ENCODE measurements at places on chromosomes 6 and 20.

DNA sequence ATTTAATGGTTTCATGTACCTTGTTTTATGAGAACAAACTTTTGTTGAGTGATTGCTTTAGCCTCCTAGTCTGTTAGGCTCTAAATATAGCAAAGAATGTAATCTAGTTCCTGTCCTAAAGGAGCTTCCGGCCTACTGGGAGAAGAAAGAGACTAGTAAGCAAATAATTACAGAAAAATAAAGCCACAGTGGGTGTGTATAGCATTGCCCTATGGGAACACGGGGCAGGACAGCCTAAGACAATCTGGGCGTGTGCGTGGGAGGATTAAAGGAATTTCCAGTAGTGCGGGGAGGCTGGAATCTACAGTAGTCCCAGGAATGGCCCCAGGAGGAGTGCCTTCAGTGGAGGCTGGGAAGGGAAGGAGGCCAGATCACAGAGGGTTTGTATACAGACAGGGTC is 98.1 kb upstream of the AKAP12 start:
- DNase-seq = no peak

GRCh38 chr20:39961637-39962244 is 727.3 kb downstream of the MAFB start:
- DNase-seq = no peak

GRCh38 chr6:41522780-41523548 is 23.2 kb upstream of the FOXP4 start:
- no peak for DNase-seq

DNA sequence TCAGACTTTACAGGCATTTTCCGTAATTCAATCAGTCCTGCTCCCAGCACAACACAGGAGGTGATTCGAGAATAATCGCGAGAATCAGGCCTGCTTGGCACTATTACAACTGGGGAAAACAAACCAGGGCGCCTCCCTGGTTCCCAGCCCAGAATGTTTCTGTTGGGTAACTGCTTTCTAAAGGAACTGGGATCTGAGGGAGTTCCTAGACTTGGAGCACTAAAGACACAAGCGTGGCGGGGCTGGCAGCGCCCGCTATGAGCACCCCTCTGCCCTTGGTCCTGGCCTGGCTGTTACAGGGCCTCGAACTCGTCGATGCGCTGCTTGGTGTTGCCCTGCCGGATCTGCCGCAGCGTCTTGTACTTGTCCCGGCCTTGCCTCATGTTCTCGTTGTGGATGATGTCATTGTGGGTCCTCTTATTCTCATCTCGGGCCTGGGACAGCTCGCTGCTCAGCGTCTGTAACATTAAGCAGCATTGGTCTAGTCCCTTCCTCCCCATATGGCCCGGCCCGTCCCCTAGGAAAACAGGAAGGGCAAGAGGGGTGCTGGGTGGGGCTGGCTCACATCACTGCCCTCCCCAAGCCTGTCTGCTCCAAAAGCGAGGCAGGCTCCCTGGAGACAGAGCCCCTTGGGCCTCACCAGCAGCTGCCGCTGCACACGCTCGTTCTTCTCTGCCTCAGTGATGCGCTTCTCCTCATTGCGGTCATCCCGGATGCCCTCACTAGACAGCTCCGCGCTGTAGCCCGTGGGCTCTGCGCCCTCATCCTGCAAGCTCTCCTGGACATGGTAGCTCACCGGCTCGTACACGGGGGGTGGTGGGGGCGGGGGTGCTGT is 52.3 kb downstream of the EZR start:
- DNase-seq = no peak

DNA sequence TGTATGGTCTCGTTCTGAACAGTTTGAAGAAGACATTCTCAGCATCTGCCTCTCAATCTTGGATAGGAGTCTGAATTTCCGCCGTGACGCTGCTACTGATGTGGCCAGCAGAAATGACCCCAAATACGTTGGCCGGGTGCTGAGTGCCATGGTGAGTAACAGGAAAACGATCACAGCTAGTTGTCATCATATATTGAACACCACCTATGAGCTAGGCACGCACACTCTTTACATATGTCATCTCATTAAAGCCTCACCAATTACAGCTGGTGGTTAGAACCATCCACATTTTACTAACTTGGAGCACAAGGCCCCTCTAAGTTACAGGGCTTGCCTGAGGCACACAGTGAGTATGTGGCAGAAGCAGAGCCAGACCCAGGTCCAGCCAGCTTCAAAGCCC is 17.1 kb downstream of the TGM3 start:
- no peak for DNase-seq

GRCh38 chr20:52731093-52731492 is 241.1 kb upstream of the TSHZ2 start:
- no peak for DNase-seq

GRCh38 chr6:170262489-170263088 is 28.3 kb downstream of the DLL1 start:
- no peak for DNase-seq

GRCh38 chr6:1609041-1609647 is 571 bp upstream of the FOXC1 start:
- DNase-seq = no peak

- DNase-seq = peak; percentile 1
Observed at GRCh38 chr20:46994341-46994740, 99.7 kb downstream of the EYA2 start.

GRCh38 chr6:8060346-8060745 is 3.8 kb downstream of the BLOC1S5 start:
- DNase-seq = no peak

DNA sequence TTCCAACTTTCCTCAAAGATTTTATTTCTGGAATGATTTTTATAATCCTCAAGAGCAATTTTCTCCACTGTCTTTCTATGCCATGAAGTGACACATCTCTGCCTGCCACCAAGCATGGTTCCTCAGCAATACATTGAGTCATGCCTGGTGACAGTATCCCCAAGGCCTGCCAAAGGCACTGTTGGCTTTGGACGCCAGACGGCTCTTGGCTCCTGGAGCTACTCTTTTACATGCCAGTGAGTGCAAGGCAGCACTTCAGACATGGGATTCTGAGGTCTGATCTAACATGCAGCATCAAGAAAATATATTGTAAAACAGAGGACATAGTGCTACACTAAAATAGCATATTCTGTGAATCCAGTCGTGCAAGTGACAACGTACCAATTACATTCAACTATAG is 20.1 kb upstream of the PLEKHG1 start:
- DNase-seq = no peak

- DNase-seq = no peak
Observed at GRCh38 chr20:32971703-32972161, 32.5 kb downstream of the SUN5 start.

- DNase-seq = no peak
Observed at GRCh38 chr20:40279390-40279789, 409.6 kb downstream of the MAFB start.

DNA sequence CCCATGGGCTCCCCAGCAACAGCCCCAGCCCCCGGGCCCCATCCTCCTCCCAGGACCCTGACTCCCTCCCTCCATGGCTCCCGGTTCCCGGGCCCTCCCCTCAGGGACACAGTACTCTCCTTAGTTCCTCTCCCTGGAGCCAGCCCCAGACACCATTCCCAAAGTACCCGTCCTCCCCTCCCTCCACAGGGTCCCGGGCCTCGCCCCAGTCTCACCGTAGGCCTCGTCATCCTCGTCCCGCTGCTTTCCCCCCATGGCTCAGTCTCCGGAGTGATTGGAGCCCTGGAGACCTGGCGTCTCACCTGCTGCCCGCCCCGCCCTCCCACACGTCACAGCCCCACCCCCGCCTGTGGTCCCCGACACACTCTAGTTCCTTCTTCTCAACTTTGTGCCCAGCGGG is at the start of gene SLC44A4:
Gene SLC44A4, minus strand, starts transcription at position 272 of the 400 bp plus-strand sequence. Its CDS starts 17 bp downstream, at position 255.
- no peak for DNase-seq

DNA sequence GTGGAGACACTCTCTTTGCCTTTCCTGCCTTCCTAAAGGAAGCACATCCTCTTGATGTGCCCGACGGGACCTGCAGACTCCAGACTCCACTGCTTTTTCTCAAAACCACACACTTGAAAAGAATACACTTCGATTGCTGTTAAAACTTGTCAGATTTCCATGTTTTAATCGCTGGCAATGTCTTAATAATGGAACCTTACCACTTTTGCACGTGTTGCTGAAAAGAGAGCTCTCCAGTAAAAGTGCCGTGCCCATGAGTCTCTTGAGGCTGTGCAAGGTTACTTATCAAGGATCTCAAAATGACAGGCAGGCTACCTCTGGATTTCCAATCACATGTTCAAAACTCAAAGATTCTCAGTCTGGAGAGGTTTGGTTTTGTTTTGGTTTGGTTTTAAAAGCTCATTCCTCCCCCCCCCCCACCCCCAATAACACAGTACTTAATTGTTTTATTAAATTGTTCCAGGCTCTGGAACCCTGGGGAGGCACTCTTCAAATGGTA is 12.0 kb upstream of the TFAP2A start:
- DNase-seq = no peak

DNA sequence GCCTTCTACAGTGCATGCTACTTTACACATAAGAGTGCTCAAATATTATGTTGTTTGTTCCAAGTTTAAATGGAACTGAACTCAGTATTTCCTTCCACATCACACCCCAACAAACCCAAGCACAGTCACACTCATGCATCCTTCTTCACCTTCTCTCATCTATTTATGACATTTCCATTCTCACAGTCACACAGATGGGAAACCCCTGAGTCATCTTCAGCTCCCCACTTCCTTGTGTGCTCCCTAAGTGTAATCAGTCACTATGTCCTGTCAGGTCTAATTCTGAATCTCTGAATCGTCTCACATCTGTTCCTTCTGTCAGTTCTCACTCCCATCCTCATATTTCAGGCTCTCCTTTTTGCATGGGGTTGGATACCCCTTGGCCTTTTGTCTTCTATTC is 96.0 kb downstream of the RIMS1 start:
- no peak for DNase-seq

DNA sequence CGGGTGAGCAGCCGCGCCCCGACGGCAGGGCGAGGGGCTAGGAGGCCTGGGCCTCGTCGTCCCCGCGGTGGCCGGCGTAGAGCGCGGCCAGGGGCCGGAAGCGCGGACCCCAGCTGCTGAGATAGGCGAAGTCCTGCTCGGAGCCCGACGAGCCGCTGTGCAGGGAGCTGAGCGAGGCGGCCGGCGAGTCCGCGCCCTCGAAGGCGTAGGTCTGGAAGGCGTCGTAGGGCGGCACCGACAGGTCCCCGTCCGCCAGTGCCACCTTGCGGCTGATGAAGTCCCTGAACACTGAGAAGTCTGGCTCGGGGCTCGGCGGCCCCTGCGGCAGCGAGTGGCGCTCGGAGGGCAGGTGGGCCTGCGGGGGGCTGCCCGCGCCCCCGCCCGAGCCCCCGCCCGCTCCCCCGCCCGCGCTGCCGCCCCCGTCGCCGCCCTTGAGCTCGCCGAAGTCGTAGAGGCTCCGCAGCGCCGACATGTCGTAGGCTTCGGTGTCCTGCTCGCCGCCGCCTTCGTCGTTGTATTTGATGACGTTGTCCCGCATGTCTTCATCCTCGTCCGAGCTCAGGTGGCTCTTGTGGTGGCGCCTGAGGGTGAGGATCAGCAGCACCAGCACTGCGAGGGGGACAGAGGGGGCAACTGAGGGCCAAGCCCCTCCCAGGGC is 56.5 kb downstream of the CD40 start:
- peak; percentile 73 for DNase-seq

DNA sequence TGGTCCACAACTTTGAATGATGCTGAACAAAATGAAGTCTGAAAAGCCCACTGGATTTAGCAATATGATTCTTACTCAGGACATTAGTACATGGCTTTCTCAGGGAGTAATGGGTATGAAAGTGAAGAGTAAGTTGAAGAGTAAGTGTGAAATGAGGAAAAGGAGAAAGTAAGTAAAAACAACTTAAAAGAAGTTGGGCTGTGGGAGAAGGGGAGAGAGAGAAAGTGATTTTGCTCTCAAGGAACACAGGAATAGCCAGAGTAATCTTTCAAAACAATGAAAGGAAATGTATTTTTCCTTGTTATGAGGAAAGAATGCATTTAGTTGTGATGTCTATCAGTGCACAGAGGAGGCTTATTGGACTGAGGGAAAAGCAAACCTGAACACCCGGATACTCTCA is 39.8 kb upstream of the NKAIN2 start:
- no peak for DNase-seq

GRCh38 chr6:16618962-16619361 is 142.3 kb downstream of the ATXN1 start:
- no peak for DNase-seq

DNA sequence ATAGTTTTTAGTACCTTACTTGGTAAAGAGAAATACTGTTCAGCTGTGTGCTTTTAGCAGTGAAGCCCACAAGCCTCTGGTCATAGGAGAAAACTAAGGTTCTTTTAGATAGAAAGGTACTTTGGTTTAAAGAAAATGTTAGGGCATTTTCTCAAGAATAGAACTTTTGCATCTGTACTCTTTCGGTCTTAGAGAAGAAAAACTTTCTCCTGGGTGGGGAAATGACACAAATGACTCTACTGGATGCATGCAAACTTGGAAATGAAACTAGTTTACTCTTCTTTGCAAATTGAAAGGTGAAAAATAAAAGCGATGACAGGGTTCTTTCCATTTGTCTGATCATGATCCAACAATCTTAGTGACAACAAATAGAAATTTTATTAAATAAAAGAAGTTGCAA is 2.1 kb upstream of the TMEM217 start:
- DNase-seq = no peak

DNA sequence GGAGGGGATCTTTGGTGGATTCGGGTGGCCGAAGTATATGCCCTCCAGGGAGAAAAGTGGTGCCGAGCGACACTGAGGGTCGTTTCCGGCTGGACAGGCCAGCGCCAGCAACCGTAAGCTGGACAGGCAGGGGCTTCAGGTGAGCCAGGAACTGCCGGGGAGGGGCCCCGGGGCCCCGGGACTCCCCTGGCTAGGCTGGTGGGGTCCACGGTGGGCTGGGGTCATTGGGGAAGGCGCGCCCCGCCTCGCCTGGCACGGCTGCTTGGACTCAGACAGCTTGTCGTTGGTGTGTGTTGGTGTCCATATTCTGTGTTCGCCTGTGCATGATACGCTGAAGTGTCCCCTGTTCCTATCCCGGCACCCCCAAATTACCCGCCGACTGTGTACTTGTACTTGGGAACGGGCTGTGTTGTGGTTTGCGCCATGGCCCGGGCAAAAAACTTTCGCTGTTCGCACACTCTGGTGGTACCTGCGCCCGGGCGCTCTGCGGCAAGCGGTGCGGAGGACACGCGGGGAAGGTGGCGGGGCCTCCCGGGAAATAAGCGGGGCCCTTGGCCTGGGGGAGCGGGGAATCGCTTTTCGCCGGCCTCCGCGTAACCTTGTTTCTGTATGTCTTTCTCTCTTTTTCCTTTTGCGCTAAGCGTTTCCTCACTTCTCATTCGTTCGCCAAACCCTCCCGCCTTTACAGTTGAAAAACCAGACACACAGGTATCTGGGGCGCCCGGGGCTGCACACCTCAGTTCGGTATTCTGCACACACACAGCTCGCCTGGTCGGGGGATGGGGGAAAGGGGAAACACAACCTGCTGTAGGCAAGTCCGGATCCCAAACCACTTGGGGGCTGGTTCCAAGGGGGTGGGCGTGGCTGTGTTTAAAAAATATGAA is 3.2 kb downstream of the GNAS start:
- DNase-seq = no peak

GRCh38 chr6:109999740-110000139 is 21.6 kb downstream of the GPR6 start:
- DNase-seq = no peak
